ENCODE measurements at places on chromosomes 16 and 17.

- DNase-seq: peak; percentile 87
Observed at GRCh38 chr17:44210342-44211192, 8.9 kb downstream of the UBTF start.

DNA sequence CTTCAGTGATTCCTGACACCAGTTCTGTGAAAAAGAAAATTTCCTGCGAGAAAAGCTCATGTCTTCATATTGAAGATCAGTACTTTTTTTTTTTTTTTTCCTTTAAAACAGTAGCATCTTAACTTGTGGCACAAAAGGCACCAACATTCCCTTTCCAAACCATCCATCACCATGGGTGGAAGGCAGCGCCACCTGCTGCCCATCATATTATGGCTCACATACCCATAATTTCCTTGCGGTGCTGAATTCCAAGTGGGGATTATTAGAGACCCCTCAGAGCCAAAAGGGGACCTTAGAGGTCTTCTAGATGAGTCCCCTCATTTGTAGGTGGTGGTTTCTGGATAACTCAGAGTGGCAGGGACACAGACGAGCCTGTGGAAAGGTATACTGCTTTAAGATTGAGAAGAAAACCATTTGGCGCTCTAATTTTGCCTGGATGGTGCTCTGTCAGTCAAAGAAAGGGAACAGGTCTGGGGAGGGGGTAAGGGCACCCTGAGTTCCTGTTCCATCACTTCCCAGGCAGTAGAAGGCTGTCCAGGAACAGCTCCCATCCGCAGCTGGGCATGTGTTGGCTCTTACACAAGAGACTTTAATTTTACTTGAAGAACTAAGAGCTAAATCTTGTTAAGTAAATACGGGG lies 7.9 kb upstream of the SOST start:
- DNase-seq: no peak

DNA sequence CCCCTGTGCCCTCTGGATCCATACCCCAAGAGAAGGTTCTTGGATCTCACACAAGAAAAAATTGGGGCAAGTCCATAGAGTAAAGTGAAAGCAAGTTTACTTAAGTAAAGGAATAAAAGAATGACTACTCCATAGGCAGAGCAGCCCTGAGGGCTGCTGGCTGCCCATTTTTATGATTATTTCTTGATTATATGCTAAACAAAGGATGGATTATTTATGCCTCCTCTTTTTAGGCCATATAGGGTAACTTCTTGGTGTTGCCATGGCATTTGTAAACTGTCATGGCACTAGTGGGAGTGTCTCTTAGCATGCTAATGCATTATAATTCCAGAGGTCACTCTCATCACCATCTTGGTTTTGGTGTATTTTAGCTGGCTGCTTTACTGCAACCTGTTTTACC lies 70.8 kb downstream of the NLK start:
- no peak for DNase-seq

DNA sequence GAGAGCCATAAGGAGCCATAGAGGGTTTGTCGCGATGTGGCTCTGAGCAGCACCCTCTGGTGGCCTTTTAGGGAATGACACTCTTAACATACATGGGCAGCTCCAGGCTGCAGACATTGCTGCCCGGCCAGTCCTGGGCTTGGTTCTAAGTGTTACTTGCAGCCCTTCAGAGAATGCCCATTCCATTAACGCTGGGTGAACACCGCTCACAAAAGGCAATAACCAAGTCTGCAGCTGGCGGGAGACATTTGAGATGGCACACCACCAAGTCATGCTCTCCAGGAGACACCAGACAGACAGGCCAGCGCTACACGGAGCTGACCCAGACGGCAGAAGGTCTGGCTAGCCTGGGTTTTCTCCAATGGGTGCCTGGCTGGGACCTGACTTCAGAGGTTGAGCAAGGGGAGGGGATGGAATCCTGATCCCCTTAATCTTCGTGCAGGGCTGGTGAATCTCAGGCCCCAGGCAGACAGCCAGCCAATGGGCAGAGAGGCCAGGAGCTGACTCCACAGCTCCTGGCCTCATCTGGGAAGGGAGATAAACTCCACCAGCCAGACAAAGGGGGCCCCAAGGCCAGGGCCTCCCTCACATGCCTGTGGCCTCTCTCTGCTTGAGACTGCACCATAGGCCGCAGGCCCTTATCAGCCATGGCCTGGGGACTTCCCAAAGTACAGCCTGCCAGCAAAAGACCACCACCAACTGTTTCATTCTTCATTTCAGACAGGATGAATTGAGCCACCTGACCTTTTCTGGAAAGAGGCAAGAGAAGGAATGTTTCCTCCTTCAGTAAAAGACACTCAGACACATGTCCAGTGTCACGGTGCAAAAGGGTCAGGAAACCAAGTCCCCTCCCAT lies 58.8 kb downstream of the ZDHHC7 start:
- DNase-seq: peak; percentile 43

- DNase-seq: no peak
Observed at GRCh38 chr16:2835638-2836493, 5.8 kb downstream of the ZG16B start.

GRCh38 chr16:48576927-48577326 lies 33.1 kb downstream of the N4BP1 start:
- DNase-seq: no peak

DNA sequence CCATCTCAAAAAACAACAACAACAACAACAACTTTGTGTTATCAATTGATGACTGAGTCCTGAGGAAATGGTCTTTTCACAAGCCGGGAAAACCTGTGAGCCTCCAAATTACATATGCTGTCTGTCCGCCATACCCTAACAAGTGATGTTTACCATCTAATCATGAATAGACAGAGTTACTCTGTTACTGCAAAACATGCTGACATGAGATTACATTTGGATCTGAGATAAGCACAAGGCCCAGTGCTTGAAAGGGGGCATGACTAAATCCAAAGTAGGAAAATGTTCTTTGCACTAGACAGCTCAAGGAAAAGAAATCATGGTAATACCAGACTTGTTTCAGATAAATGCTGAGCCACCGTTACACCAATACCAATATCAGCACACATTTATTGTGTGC lies 8.6 kb upstream of the ATXN1L start:
- no peak for DNase-seq

DNA sequence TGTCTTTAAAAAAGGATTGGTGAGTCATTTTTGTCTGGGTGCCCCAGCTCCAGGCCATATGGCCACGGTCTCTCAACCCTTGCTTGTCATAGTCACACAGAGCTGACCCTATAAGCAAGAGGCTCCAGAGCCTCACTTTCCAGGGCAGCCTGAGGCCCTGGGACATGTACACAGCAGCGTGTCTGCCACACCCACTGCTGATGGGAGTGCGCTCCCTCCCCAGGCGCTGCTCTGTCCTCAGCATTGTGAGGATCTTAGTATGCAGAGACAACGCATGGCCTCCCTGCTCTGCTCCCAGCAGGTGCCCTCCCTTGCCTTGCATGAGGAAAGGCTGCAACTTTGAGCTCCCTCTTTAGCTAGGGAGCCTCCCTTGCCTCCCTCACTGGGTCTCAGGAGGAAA lies 80.8 kb upstream of the CRHR1 start:
- no peak for DNase-seq

GRCh38 chr17:2123375-2124251 lies 68.7 kb downstream of the HIC1 start:
- no peak for DNase-seq

- no peak for DNase-seq
Observed at GRCh38 chr17:36674278-36674650, 72.9 kb downstream of the MRM1 start.

- DNase-seq: no peak
Observed at GRCh38 chr16:55091213-55091870, 160.7 kb downstream of the IRX5 start.

GRCh38 chr17:13029340-13029739 lies 11.5 kb upstream of the ELAC2 start:
- DNase-seq: no peak

DNA sequence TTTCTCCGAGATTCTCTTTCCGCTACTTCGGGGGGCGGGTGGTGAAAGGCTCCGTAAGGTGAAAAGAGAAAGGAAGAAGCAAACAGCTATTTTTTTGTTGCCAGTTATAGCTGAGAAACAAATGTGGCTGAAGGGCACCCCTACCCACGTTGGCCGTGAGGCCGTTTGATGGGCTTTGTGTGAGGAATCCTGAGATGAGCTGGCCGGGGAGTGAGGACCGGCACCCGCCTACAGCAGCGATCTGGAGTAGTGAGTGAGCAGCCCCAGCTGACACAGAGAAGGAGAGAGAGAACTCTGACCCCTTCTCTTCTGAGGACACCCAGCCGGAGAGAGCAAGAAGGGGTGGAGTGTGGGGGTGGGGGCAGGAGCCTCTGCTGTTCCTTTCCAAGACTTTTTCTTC lies 5.6 kb downstream of the JPH3 start:
- DNase-seq: no peak

- DNase-seq: no peak
Observed at GRCh38 chr16:50422926-50423325, 54.1 kb upstream of the BRD7 start.

GRCh38 chr16:31243734-31244670 lies 15.8 kb upstream of the ITGAM start:
- DNase-seq: no peak

DNA sequence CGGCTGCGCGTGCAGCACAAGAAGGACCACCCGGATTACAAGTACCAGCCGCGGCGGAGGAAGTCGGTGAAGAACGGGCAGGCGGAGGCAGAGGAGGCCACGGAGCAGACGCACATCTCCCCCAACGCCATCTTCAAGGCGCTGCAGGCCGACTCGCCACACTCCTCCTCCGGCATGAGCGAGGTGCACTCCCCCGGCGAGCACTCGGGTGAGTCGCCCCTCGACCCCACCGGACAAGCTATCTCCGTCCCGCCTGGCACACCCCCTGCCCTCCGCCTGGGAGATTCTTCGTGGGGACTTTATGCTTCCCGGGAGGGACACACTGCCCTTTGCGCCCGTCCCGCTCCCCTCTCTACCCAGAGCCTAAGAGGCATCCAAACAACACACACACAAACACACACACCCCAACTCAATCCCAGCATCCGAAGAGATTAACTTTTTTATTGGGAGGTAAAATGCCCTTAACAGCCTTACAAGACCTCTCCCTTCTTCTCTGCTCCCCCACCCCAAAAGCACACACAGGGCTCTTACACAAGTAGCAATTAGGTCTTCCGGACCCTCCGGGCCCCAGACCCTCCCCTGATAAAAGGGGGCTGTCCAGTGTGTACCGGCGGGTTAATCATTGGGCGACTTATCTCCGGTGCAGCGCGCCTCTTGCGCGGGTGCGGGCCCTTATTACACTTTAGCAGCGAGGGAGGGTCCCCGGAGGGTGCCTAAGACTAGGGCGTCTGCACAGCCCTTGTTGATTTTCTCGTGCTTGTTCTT lies 2.1 kb downstream of the SOX9 start:
- no peak for DNase-seq

DNA sequence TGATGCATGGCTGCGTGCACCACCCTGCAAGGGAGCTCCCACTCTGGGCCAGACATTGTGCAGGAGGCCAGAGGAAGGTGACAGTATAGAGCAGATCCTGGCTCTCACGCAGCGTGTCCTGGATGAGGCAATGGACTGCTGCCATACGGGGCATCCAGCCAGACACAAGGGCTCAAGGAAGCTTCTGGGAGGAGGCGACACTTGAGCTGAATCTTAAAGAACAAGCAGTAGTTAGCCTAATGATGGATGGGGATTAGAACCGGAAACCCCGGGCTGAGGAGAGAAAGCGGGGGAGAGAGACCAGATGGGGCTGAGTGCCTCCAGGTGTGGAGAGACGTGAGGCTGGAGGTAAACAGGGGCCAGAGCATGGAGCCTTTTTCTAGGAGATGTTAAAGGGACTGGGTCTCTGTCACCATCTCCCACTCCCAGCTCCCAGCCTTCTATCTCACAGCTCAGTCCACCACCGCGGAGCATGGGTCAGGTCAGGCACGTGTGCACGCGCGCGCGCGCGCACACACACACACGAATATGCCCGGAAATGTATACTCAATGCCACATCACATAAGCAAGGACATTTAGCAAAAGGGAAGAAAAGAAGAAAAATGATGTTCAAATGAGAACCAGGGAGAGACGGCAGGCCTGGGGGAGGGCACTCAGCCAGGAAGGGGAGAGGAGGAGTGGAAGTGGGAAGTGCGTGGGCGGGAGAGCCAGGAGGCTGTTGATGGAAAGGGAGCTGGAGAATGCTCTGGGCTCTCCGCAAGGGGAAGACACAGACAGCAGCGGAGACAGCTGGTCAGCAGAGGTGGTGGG lies 46.3 kb downstream of the CCDC42 start:
- no peak for DNase-seq

DNA sequence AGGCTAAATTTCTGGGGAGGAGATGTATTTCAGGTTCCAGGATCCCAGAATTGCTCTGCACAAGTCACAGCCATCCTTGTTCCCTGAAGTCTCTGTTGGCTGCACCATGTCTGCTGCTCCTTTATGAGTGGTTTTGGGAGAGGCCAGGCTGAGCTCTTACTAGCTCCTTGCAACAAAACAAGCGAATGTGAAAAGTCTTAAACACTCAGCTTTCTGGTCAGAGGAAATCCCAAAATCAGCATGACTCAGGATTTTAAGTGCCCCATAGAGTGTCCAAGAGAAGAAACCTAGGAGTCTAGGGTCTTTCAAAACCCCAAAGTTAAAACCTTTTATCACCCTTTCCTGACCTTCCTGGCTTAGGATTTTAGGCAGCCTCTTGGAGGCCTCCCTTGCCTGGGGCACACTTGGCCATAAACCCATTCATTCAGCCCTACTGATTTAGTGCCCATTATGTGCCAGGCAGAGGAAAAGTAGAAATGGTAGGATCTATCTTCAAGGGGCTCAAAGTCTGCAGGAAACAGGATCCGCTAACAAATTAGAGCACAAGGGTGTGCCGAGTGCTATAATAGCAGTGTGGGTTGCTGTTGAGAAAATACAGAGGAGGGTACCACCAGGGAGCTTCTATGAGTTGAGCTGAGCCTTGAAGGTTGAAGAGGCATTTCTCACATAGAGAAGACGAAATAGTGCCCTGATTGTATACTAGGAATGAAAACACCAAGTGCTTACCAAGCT lies 36.9 kb downstream of the SOST start:
- no peak for DNase-seq

- DNase-seq: no peak
Observed at GRCh38 chr16:53745753-53746266, 41.9 kb downstream of the FTO start.

DNA sequence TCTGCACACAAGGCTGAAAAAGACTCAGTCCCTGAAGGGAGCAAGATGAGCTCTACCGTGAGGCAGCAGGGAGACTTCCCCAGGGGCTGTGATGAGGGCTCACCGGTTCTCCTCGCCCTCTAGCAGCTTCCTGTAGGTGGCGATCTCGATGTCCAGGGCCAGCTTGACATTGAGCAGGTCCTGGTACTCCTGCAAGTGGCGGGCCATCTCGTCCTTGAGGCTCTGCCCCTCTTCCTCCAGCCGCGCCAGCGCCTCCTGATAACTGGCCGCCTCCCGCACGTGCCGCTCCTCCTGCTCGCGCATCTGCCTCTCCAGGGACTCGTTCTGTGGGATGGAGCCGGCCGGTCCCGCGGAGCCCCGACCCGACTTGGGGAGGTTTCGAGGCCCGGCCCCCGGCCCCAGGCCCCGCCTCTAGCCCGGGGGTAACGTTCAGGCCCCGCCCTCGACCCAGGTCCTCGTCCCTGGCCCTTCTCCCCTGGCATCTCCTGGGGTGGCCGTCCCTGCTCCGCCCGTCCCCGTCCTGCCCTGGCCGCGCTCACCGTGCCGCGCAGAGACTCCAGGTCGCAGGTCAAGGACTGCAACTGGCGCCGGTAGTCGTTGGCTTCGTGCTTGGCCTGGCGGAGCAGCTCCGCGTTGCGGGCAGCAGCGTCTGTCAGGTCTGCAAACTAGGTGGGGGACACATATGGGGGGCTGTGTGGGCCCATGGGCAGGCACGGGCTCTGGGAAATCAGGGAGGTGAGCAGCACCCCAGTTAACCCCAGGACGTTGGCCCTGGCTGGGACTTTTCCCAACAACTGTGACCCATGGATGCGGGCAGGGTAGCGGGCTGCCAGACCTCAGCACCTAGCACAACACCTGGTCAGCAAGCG lies 3.9 kb downstream of the GFAP start:
- peak; percentile 21 for DNase-seq
